Large intestine (tissue), 12 donors: ENCODE measurements at places on chromosomes 5 and 9.
A peak's percentile ranks its signal among the peaks of the same experiment; 100 is the strongest.

- DNase-seq, result no peak
Observed at GRCh38 chr5:80067016-80067415, 31.9 kb downstream of the THBS4 start.

GRCh38 chr5:142663246-142663645 lies 22.6 kb downstream of the FGF1 start:
- DNase-seq, result no peak

DNA sequence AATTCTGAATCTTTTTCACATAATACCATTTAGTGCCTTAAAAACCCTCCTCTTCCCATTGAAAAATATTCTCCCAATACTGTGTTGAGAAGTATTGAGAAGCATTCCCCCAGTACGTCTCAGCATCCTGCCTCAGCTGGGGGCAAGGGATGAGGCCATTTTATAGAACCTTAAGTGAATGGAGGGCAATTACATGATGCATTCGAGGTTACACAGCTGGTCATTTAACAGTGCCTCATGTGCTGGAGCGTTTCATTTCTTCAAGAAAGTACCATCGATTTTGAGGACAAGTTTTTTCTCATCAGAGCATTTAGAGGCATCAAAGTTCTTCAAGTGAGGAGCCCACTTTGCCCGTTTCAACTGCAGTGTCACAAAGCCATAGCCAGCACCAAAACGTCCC lies 135.6 kb downstream of the DOCK2 start:
- DNase-seq, result no peak

- DNase-seq, result no peak
Observed at GRCh38 chr5:162752612-162753011, 684.8 kb upstream of the CCNG1 start.

DNA sequence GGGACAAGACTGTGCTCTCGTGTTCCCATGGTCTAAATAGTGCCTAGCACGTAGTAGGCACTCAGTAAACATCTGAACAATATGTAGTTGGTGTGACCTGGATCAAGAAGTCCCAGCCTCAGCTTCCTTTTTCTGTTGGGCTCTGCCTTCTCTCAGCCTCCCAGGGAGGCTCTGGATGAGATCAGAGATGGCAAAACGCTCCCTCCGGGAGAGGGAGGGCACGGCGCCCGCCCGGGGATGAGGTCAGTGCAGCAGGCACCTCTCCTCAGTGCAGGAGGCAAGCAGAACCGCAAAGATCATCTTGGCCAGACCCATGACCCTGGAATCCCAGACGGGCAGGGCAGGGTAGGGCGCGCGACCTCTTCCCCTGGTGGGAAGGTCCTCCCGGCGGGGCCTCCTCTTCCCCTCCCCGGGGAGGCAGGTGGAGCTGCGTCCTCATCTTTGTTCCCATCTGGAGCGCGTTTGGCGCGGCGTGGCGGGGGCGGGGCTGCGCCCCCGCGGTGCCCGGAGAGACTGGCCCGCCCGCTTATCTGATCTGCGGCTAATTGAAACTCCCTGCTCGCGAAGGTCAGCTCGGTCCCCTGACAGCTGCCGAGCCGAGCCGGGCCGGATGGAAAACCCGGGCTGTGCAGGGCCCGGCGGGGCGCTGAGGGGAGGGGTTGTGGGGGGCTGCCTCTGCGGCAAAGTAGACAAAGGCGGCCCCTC lies 60.9 kb downstream of the CXXC5 start:
- peak; percentile 63 for DNase-seq

GRCh38 chr5:167307042-167307441 lies 984.4 kb upstream of the WWC1 start:
- DNase-seq, result no peak

DNA sequence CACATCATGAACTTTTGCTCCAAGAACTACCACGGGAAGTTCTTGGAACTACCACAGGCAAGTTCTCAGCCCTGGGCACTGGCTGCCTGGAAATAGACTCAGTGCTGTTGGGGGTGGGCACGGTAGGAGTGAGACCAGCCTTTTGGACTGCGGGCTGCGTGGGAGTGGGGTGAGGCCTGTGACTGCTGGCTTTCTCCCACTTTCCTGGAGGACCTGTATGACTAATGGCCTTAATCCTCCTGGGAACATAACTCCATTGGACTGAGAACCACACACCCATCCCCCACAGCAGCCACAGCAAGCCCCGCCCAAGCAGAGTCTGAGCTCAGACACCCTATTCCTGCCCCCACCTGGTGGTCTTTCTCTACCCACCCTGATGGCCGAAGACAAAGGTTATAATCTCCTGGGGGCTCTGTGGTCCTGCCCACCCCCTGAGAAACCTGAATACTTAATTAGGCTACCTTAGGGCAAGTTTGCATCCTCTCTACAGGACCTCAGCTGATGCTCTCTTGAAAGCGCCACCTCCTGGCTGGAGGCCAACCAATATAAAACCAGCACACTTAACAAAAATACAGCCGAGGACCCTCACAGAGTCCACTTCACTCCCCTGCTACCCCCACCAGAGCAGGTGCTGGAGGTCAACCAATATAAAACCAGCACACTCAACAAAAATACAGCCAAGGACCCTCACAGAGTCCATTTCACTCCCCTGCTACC lies 112.6 kb downstream of the CACNA1B start:
- DNase-seq, result no peak

- DNase-seq, result no peak
Observed at GRCh38 chr9:125810161-125810560, 63.0 kb downstream of the PBX3 start.

- DNase-seq, result no peak
Observed at GRCh38 chr9:103985077-103985476, 109.0 kb upstream of the SMC2 start.

GRCh38 chr9:135901031-135901758 lies 6.2 kb downstream of the CAMSAP1 start:
- DNase-seq, result no peak

GRCh38 chr9:101458963-101459631 lies 23.5 kb upstream of the ALDOB start:
- peak; percentile 40 for DNase-seq

GRCh38 chr5:143402553-143403333 lies 743 bp downstream of the NR3C1 start:
- DNase-seq, result peak; percentile 65

GRCh38 chr9:87189006-87189405 lies 241.7 kb upstream of the GAS1 start:
- DNase-seq, result no peak

DNA sequence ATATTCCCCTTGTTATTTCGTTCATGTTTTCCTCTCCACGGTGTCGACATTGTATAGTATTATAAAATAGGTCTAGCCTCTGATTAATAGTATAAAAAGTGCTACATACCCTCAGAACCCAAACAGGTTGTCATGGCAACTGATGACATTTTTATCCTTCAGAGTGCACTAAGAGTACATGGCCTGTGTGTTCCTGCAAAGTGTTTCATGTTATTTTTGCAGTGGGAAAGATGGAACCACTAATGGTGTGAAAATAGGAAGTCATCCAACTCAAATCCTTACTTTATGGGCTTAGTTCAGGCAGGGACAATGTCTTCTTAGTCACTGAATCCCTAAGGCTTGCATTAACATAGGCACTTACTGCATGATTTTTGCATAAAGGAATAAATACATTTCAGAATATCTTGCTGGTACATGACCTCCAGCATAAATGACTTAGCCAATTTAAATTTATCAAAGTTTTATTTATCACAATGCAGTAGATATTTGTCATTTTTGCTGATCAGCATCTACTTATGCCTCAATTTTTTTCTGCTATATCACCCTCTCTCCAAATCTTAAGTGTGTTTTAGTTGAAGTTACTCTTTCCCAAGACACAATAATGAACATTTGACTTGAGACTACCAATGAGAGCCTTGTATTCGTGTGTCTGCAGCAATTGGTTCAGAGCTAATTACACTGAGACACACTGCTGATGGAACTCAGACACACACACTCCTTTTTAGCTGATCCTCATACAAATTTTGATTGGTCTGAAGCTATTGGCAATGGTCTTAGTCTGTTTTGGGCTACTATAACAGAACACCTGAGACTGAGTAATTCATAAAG lies 243.7 kb downstream of the KCTD16 start:
- DNase-seq, result no peak

- DNase-seq, result no peak
Observed at GRCh38 chr5:135934939-135935338, 19.8 kb downstream of the LECT2 start.

DNA sequence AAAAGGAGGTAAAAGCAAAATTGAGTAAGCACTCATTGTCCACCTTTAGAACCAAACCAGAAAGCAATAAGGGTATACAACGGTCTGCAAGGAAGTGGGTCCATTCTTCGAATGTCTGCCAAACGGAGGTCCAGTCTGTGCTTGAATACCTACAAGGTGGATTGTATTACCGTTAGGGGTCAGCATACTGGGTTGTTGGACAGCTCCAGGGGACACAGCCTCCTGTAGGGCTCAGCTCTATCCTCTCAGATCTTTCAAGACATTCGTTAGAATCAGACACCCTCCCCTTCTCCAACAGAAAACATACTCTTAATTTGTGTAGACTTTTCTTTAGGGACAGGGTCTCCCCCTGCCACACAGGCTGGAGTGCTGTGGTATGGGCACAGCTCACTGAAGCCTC lies 5.5 kb downstream of the ASTN2 start:
- no peak for DNase-seq

GRCh38 chr5:109844148-109844547 lies 154.4 kb downstream of the MAN2A1 start:
- no peak for DNase-seq

DNA sequence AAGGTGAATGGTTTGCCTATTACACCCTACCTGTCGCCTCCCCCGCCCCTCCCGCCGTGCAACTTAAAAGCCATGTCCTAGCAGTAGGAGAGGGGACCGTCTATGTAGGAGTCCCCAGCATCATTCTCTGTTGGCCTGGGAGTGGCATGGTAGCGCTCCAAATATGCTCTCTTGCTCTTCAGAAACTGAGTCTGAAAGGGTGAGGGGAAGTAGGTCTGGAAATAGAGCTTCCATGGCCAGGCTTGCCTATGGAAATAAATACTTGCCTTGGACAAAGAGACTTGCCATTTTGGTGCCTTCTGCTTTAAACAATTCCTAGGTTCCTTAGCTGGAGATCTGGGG lies 1.4 kb downstream of the RGS7BP start:
- DNase-seq, result no peak

DNA sequence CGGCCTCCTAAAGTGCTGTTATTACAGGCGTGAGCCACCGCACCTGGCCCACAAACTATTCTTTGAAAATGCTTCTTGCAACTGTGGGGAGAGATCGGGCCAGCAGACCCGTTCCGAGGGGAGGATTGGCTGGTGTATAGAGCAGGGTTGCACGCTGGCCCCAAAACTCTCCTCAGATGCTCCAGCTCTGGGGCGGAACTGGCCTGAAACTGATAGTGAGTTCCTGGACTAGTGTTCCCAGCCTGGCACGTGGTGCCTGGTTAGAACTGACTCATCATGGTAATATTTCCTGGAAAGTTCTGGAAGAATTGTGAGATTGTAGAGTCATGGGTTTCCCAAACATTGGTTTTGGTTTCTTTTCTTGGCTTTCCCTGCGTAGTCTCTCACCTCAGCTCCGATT lies 120.5 kb downstream of the FBXL7 start:
- no peak for DNase-seq

DNA sequence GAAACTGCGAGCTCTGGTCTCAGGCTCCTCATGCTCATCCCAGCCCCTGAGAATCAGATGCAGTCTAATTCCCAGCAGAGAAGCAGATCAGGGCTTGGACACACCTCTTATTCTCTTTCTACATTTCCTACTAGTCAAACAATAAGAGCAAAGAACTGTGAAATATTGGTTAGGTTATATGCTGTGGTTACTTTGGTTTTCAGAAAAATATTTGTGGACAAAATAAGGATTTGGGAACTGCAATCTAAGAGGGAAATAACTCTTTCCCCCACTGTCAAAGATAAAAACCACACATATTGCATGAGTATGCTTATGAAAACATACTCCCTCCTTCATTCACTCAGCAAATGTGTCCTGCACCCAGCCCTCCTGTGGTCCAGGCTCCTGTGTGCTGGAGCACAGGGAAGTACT lies 164.5 kb upstream of the S1PR3 start:
- DNase-seq, result no peak

DNA sequence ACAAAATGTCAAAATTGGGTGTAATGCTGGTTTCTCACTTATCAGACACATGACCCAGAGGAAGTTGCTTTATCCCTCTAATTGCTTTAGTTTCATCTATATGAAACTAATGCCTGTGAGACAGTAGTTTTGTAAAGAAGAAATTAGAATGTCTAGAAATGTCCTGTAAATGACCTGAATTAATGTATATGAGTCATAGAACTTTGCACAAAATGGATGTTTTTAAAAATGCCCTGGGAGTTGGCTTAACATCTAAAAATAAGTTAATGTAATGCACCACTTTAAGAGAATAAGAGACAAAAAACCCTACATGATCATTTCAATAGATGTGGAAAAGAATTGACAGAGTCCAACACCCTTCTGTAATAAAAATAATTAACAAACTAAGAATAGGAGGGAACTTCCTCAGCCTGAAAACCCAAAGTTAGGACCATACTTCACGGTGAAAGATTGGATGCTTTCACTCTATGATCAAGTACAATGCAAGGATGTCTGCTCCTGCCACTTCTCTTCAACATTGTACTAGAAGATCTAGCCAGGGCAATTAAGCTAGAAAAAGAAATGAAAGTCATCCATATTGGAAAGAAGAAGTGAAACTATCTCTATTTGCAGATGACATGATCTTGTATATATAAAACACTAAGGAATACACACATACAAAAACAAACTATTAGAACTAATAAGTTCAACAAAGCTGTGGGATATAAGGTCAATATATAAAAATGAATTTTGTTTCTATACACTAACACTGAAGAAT lies 117.9 kb downstream of the MELK start:
- no peak for DNase-seq

DNA sequence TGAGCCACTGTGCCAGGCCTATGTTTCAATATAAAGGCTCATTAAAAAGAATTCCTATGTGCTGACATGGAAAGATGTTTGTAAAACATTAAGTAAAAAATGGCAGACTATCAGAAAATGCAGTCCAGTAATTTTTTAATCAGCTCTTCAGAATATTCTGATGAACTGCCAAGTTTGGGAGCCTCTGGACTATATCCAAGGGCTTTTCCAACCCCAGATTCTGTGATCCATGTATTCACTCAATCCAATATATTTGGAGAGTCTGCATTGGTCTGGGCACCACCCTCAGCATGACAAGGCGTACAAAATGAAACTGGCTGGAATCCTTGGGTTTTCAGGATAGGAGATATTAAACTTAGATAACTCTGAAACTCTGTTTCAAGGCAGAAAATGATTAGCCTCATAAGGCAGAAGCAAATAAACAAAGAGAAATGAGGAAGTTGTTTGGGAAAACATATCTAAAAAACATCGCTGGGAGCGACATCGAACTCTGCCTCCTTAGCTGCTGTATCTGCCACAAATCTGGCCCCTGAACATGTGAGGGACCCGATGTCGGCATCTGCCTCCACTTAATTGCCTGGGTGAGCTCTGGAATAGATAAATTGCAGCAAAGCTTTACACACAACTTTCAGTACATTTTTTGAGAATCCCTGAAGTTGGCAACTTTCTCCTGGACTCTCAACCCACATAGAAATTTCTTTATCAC lies 14.4 kb downstream of the PDE6A start:
- DNase-seq, result peak; percentile 11

GRCh38 chr5:38445374-38446028 lies 110.9 kb downstream of the LIFR start:
- no peak for DNase-seq

- no peak for DNase-seq
Observed at GRCh38 chr5:168471785-168472184, 14.5 kb upstream of the RARS1 start.

- DNase-seq, result no peak
Observed at GRCh38 chr5:72840041-72840440, 23.6 kb downstream of the TNPO1 start.
